Activated CD4-positive, alpha-beta T cell treated with anti-CD3 and anti-CD28 coated beads for 48 hours (primary cell): ENCODE measurements at places on chromosomes 1 and 21.

DNA sequence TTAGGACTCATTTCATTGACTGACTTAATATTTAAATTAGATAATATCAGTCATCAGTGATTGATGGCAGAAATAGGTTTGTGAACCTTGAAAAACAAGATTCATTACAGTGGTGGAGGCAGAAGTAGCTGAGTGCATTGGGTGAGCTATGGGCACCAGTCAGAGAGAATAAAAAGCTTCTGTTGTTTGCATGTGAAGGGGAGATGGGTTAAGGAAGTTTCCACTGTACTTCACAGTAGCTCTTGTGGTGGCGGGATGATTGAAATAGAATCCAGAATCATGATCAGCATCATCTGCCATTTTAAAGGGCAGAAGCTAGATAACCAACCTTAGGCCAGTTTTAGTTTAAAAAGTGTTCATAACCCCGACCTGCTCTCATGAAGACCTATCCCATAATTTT is 66.2 kb downstream of the DTL start:
- no peak for DNase-seq

GRCh38 chr1:156804572-156805243 is 11.9 kb downstream of the SH2D2A start:
- DNase-seq: no peak

DNA sequence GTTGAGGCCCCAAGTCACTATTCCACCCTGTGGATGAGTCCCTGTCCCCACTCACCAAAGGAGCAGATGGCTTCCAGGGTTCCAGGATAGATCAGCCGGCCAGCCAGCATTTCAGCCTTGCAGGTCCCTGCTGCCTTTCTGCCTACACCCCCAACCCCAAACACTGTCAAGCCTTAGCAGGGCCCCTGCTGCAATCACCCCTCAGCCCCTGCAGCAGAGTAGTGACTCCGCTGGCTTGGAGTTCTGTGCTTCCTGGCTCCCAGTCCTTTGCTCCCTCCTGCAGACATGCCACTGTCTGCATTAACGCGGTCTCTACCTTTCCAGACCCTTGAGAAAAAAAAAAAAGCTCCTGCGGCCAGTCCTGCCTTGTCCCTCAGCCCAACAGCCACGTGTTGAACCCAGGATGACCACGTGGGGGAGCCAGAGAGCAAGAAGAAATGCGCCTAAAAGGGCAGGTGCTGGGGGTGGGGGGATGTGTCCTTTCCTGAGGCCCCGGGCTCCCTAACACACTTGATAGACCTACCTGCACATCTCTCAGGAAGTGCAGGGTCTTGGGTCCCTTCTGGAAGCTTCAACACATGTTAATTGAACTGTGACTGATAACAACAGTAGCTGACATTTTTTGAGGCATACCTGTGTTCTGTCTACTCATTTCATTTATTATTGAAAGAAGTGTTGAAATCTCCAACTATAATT is 37.4 kb downstream of the RASSF5 start:
- peak; percentile 89 for DNase-seq

DNA sequence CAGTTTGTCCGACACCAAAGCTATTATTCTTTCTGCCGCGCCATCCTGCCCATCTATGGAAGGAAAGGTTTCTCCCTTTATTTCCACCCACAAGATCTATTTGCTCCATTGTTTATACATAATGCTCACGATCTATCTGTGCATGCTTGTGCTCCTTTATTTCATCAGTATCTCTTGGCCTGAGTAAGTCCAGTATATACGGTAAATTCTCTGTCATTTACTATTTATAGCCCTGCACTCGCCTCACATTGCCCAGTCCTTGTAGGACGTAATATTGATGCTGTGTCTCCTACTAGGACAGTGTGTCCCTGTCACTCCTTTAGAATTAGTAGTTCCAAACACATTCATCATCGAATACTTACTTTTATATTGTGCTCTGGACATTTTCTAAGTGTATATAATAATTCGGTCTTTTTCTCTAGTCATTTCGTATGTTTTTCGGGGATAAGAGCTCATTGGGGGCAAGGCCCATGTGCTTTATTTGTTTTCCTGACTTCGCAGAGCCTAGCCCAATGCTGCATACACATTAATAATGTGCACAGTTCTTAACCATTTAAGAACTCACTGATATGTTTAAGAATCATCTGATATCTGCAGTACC is 3.1 kb upstream of the NID1 start:
- DNase-seq: no peak

GRCh38 chr1:27445177-27445936 is 44.6 kb downstream of the WASF2 start:
- DNase-seq: no peak

- DNase-seq: peak; percentile 58
Observed at GRCh38 chr1:18907021-18907916, 4.9 kb upstream of the ALDH4A1 start.

DNA sequence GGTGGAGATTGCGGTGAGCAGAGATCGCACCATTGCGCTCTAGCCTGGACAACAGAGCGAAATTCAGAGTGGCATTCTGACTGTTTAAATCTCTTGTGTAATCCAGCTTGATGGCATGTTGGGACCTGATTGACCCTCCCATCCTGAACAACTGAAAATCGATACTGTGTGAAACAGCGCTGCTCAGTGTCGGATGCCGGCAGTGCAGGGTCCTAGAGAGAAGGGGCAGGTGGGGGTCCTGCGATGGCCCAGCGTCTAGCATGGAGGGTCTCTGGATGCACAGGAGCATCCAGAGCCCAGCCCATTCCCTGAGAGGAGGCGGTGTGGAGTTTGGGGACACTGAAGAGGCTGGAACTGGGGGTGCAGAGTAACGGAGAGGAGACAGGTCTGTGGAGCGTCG is 15.8 kb downstream of the AGT start:
- DNase-seq: no peak

DNA sequence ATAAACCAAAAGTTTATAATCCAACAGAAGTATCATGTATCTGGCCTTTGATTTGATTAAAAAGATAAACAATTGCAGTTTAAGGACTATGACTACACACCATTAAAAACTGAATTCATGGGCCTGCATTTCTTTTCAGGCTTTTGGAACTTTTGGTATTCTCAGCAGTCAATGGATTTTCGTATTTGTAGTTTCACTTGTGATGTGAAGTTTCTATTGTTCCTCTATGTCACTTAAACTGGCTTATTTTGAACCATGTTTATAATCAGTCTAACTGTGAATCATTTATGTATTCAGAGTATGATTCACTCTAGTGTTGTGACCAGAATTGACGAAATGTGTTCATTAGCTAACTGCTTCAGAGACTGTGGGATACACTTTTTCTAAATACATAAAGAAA is 132.9 kb downstream of the COQ8A start:
- DNase-seq: no peak

DNA sequence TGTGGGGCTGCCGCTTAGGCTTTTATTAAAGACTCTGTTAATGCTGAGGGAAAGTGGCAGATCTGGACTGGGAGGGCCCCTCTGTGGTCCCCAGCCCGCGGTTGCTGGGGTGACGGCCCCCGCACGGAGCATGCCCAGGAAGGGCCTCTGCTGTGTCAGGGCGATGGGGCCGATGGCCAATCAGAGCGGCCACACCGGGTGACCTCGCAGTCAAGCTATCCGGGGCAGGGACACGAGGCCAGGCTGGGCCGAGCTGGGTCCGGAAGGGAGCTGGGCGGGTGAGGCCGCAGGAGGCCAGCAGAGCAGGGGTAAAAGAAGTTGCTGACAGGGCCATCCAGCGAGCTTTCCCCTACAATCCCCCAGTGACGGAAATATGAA is 145.1 kb downstream of the CASZ1 start:
- no peak for DNase-seq

DNA sequence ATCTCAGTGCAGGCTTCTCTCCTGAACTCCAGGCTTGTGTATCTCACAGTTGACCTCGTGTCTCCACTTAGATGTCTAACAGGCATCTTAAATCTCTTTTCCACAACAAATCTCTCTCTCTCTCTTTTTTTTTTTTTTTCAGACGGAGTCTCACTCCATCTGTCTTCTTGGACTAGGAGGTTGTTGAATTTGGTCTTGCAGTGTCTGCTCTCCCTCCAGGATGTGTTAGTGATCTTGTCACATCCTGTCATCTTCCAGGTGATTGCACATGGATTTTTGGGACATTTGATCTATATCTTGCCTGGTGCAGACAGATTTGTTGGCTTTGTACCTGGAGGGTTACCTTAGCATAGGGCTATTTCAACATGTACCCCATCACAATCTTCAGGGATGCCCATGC is 26.5 kb upstream of the KCNA10 start:
- DNase-seq: no peak

- peak; percentile 28 for DNase-seq
Observed at GRCh38 chr1:35539073-35539823, 18.0 kb downstream of the KIAA0319L start.

- DNase-seq: no peak
Observed at GRCh38 chr1:200901796-200902444, 7.2 kb downstream of the INAVA start.

DNA sequence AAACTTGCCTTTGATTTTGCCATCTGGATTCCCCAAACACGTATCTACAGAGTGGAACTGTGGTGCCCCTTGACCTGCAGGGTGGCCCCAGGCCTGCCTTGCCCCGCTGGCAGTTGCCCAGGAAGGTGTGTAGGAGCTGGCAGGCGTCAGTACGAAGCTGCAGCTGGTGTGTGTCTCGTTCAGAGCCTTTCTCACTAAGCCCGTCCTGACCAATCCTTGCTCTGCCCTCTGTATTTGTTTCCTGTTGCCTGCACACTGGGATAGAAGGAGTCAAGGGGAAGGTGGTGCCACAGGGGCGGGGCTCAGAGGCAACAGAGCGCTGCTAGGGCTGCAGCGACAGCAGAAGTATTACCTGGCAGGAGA is 5.2 kb upstream of the VSIG8 start:
- no peak for DNase-seq

DNA sequence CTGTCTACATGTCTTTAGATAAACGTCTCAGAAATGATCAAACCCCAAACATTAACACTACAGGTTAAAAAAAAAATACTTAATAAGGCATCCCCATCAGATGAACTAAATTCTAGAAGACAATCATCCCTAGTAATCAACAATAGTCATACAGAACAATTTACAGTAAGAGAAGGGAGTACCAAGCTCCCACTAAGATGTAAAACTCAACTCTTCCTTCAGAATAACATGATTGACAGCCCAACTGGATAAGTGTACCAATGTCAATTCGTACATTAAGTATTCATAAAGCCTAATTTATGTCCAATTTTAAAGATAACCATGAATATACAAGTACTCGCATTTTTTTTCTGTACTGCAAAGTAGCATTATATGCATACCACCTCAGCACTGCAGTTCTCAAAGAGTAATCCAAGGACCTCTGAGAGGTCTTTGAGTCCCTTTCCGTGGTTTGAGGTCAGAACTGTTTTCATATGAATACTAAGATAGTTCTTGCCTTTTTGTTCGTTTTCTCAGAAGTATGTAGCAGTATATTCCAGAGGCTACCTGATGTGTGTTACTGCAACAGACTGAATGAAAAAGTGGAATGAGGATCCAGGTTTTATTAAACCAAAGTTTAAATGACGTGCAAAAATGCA is 6.6 kb downstream of the SCAF4 start:
- DNase-seq: no peak

DNA sequence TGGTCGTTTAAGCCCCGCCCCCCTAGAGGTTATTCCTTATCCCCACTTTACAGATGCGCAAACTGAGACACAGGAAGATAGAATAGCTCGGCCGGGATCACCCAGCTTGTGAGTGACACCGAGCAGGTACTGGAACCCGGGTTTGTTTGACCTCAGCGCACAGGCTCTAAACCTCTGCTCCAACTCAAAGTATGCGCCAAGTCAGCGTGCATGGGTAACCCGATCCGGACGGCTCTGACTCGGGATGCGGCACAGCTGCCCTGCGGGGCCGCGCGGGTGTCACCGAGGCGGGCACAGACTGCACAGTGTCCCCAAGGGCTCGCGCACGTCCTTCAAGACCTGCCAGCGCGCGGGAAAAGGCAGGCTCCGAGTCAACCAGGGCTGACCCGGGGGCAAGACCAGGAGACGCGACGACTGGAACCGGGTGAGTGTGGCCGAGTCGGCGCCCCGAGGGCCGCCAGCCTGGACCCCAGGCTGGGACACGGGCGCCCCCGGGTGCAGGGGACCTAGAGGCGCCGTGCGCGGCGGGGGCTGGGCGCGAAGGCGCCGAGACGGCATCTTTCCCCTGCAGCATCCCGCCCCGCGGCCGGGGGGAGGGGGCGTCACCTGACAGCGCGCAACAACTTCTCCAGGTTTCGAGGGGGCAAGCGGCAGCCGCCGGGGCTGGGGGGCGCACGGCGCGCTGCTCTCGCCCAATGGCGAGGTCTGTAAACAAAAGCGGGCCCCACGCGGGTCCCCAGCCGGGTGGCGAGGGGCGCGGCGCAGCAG is 101.9 kb upstream of the SOD1 start:
- DNase-seq: peak; percentile 36

DNA sequence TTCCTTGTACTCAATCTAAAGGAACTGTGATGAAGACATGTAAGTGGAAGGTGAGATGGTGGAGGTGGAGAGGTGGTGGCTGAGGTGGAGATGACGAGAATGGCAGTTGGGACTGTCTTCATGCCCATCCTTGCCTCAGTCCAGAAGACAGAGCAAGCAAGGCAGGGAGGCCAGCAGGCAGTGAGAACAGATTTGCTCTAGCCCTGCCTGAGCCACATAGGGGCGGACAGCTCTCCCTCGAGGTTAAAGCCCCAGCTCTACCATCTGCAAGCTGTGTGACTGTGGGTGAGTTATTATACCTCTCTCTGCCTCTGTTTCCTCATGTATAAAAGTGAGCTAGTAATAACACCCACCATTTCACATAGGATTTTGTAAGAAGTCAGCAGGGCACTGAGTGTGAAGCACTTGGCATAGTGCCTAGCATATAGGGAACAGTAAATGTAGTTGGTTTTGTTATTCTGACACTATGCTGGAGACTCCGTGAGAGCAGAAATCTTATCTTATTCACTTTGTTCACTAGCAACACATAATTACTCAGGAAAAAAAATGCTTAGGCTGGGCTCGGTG is 4.8 kb upstream of the FAM110D start:
- no peak for DNase-seq

DNA sequence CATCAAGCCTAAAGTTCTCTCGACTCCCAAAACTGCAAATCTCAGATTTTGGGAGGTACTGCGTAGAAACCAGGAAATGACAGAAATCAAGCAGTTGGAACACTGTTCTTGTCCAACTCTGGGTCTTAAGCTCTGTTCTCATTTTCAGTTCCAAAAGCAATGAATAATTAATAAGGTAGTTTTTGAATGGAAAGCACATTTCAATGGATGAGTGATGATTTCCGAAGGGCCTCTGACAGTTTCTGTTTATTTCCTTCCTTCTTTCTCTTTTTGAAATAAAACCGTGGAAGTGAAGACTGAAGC is 20.9 kb upstream of the TARBP1 start:
- no peak for DNase-seq
